Activated T-cell treated with anti-CD3 and anti-CD28 coated beads, Interleukin-2, amount 50 U/mL, for 24 hours (primary cell): ENCODE measurements at places on chromosomes 11 and 22.

- DNase-seq, result no peak
These were observed 15.1 kb downstream of the MYEOV start for GRCh38 chr11:69308936-69309615.

DNA sequence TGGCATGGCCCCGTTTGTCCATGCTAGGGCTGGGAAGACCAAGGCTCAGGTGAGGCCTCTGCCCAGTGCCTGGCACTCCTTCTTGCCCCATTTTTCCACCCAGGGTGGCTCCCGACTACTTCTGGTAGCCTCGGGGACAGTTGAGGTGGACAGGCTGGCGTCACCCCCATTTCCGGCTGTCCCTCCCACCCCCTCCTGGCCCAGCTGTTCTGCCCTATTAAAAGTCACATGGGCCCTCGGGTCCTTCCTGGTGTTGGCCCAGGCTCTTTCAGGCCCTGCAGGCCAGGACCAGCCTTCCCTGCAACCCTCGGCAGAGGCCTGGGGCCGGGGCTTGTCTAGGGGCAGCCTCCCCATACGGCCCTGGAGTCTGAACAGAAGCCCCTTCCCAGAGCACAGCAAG, 9.5 kb downstream of the CD81 start:
- DNase-seq, result no peak

DNA sequence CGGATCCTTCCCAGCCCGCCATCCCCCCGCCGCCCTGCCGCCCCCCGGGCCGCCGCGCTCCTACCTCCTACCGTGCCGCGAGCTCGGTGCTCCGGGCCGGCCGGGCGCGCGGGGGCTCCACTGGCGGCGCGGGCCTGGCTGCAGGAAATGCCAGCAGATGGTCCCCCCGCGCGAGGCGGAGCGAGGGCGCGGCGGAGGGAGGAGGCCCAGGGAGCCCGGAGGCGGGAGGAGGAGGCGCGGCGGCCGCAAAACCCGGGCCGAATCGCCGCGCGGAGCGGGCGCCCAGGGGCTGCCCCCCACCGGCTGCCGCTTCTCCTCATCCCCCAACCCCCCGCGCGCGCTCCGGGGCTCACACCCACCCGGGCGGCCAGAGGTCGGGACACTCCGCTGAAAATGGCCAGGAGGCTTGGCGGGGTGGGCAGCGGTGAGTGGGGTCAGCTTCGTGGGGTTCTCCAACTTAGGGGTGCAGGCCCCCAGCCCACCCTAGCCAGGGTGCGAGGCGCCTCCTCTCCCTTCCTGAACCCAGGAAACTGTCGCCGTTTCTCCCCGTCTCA, at the start of gene OSBPL5:
Gene OSBPL5 (minus strand): TSS at position 159 of the 554 bp plus-strand sequence. CDS start 36,162 bp downstream, outside the sequence.
- DNase-seq, result peak; percentile 67

DNA sequence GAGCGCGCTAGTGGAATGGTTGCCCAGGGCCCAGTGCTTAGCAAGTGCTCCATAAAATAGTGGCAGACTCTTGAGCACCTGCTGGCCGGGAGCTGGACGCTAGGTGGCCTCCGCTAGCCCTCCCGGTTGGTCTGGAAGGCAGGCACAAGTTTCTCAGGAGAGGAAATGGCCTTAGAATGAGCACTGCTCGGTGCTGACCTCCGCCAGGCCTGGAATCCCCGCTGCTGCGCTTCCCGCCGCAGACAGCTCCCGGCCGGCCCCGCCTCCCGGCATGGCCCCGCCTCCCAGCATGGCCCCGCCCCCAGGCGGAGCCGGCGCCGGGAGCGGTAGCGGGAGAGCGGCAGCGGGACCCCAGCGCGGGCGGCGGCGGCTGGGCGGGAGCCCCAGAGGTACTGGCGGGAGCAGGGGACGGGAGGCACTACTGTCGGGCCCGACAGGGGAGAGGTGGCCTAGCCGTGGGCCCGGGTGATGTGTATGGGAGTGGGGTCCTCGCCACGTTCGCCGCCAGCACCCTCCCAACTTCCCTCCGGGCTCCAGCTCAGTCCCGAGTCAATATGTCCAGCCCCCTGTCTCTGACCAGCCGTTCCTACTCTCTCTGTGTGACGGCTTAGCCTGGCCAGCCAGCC, at the start of gene SIPA1:
Gene SIPA1 (plus strand): TSS at position 308 of the 626 bp plus-strand sequence. CDS start 2,821 bp downstream, outside the sequence.
- peak; percentile 86 for DNase-seq

GRCh38 chr11:77866336-77866735, 45.4 kb downstream of the AAMDC start:
- no peak for DNase-seq

DNA sequence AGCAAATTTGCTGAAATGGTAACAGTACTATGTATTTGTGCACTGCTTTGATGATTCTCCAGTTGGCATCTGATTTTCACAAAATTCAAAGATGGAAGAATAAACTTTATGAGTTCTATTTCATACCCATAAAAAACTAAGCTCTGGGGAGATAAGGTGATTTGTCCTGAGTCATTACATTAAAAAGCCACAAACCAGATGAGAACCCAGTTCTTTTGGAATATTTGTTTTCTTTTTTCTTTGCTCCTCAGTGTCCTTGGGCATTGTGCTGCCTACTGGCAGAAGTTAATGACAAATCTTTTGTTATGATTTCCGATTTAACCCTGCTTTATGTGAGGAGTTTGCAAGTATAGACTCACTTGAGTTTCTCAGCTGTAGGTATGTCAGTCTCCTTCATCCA, 45.4 kb upstream of the AMOTL1 start:
- no peak for DNase-seq

DNA sequence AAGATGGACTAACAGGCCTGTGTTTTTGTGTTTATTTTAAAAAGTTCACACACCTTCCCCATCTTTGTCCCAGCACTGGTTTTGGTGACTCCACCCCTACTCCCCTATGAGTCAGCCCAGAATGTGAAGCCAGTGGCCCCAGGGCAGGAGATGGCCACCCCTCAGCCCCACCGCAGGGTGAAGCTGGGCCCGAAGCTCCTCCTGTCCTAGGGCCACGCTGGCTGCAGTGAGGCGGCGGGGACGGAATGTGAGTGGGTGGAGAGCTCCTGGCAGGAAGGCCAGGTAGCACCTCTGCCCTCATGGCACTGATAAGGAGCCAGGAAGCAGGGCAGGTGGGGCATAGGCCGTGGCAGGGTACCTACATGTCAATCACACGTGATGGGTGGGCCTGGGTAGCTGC, 39.9 kb downstream of the SGSM3 start:
- DNase-seq, result peak; percentile 26

DNA sequence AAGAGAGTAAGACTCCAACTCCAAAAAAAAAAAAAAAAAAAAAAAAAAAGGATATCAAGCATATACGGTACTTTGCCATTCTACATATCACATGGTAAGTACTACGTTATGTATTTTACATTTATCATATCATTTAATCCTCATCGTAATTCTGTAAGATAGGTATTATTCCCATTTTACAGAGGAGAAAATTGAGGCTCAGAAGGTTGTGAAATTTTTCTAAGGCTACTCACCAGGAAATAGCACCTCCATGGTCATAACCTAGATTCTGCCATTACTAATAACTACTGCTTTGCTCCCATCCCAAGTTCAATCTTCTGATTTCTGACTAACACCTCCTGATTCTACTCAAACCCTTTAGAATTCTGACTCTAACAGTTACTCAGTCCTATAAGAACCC, 138.0 kb downstream of the FCHSD2 start:
- no peak for DNase-seq

- DNase-seq, result no peak
These were observed 2.0 kb downstream of the KDM2A start for GRCh38 chr11:67120881-67121710.

DNA sequence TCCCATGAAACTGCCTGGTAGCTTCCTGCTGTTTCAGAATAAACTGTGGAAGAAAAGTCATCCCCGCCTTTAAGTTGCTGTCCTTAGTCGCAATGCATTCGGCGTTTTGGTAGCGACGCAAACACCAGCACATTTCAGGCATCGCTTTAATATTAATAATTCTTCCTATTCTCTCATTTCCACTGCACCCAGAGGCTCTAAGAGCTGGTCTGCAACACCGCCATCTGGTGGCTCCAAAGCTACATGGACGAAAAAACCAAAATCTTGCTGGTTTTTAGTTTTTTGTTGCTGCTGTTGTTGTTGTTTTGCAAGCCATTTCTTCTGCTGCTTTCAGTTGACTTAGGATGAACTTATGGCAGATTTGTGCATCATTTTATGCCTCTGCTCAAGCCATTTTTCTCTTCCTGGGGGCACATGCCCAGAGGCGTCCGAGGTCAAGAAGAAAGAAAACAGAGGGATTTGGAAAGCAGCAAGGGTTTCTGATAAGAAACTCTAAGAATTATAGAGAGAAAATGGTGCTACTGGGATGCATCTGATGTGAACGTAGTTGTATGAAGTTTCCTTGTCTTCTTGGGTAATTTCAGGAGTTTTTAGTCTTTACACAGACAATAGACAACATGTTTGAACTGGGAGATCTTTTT, 345.4 kb upstream of the KIRREL3 start:
- DNase-seq, result peak; percentile 32

DNA sequence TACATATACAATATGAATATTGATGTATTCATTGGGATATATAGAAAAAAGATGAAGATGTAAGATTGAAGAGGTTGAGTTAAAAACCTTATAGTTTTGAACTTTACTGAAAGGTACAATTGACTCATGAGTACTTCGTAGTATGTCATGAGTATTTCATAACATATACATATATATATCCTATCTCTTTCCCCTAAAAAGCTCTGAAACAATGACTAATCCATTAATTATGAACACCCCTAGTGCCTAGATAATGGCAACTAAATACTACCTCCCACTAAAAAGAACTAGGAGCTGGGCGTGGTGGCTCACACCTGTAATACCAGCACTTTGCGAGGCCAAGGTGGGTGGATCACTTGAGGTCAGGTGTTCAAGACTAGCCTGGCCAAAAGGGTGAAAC, 31.5 kb downstream of the SLC35F2 start:
- no peak for DNase-seq

- no peak for DNase-seq
These were observed 408.3 kb downstream of the ETS1 start for GRCh38 chr11:128179039-128179438.

DNA sequence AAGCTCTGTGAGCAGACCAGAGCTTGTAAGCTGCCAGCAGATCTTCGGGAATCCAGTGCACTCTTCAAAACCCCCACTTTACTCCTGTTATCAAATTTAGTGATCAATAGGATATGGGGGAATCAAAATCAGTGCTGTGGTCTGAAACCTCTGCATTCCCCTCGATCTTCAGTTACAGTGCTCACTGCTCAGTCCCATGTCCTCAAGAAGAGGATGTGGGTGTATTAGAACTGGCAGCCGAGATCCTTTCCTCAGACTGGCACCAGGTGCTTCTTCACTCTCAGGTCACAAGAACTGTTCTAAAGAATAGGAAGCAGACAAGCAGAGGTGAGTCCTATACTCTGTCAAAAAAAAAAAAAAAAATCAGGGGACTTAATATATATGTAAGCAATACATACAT, 15.3 kb upstream of the MAML2 start:
- no peak for DNase-seq

- DNase-seq, result no peak
These were observed 79.4 kb upstream of the PPARA start for GRCh38 chr22:46070803-46071450.

- no peak for DNase-seq
These were observed 14.5 kb downstream of the RGL4 start for GRCh38 chr22:23705358-23705757.

GRCh38 chr11:58505849-58506248, 2.1 kb downstream of the OR5B21 start:
- DNase-seq, result no peak

GRCh38 chr22:24571266-24571665, 15.5 kb downstream of the SNRPD3 start:
- DNase-seq, result no peak

DNA sequence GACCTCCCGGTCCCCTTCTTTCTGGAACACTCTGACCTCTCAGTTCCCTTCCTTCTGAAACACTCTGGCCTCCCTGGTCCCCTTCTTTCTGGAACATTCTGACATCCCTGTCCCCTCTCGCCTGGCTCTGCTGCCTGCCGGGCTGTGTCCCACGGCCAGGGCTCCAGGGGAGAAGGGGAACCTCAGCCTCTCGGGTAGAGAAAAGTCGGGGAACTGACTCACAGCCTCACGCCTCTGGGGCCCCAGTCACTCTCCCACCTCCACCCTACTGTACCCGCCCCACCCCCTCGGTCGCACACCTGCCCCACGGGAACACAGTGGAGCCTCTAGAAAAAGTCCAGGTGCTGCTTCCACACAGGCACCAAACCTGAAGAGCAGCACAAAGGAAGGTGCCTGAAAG, 93.3 kb downstream of the BRD1 start:
- peak; percentile 26 for DNase-seq

- no peak for DNase-seq
These were observed 146.5 kb downstream of the CCDC34 start for GRCh38 chr11:27216270-27217149.

DNA sequence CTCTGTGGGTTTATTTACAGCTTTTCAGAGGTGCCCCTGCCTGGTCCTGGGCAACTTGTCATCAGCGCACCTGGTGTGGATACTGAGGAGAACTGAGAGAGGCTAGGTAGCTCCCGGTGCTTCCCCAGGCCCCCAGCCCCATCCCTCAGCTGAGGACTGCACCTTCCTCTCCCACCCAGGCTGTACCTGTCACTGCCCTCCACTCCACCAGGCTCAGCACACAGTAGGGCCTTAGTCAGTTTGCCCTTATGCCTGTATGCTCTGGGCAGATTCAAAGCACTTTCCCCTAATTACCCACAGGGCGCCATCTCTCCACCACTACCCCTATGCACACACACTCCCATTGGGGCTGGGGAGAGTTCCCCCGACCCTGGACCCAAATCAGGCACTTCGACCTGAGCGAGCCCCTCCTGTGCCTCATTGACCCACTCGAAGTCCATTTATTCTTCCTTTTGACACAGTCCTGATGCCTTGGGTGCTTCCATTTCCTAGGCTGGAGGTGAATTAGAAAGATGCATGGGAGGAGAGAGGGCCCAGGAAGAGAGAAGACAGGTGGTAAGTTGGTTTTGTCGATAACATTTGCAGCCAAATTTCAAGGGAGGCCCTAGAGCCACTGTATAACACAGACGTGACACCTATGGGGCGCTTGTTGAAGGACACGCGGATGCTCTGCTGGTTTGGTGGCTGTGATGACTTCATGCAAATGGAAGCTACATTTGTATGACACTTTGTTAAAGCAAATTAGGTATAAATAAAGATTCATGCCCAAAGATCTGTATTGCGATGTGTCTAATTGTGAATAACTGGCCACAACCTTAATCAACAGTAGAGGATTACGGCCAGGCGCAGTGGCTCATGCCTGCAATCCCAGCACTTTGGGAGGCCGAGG, 13.8 kb upstream of the PICK1 start:
- DNase-seq, result no peak

DNA sequence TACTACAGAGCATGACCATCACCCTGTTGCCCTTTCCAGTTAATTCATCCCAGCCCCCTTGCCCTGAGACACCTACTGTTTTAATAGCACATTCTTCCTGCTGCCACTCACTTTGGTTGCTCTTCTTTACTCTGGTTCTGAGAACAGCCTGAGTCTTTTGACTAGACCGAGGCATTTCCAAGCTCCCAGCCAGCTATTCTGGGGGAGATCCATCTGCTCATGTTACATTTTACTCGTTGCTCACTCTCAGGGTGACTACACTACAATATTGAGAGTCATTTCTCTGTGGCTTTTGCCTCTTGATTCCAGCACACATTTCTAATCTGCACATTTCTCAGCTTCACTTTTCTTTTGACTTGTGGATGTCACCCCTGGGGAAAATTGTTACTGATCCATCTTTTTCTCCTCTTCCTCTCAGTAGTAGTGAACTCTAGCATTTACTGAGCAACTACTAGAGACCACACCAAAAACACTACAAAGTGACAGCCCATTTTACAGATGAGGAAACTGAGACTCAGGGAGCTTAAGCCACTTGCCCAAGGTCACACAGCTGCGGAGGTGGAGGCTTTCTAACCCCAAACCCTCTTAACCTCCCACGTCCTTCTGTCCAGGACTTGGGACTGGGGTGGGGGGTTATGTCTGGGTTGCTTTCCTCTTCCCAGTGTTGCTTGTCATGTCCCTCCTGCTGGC, 117.8 kb downstream of the C11orf91 start:
- DNase-seq, result no peak
